ENCODE measurements at places on chromosomes 2 and 18. TPM values are rescaled to one million over a fixed set of nuclear protein-coding genes. Genes with fewer than 3 reads are reported as not detected.

- no peak for DNase-seq
Observed at GRCh38 chr2:68741805-68742306, 7.2 kb downstream of the ARHGAP25 start.

DNA sequence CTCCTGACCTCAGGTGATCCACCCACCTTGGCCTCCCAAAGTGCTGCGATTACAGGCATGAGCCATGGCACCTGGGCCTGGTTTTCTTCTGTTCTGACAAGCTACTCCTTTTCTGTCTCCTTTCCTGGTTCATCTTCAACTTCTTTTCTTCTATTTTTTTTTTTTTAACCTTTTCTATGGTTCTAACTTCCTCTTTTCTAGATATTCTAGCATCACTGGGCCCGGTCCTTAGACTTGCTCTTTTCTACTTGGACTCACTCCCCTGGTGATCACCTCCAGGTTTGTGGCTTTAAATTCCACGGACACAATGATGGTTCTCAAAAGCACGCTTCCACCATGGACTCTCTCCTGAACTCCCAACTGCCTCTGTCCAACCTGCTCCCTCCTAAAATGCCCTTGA lies 2.0 kb downstream of the EIF2AK2 start:
- DNase-seq: no peak

The DCAF17 gene
- 15.2 TPM for total RNA-seq

- no peak for DNase-seq
Observed at GRCh38 chr2:49959961-49960553, 805.7 kb upstream of the FSHR start.

GRCh38 chr18:22865354-22866116 lies 67.6 kb upstream of the RBBP8 start:
- DNase-seq: no peak

GRCh38 chr2:152508446-152508845 lies 173.5 kb downstream of the FMNL2 start:
- peak; percentile 46 for DNase-seq

- no peak for DNase-seq
Observed at GRCh38 chr18:13218368-13218991, at the start of gene LDLRAD4. TSS of gene LDLRAD4 (plus strand) at chr18:13218760.

- no peak for DNase-seq
Observed at GRCh38 chr2:28457237-28457636, 38.6 kb upstream of the PLB1 start.

GRCh38 chr2:74863802-74864248 lies 29.9 kb downstream of the HK2 start:
- DNase-seq: no peak

- no peak for DNase-seq
Observed at GRCh38 chr2:128530025-128530573, 211.4 kb upstream of the HS6ST1 start.

The EFR3B gene
- 5.6 TPM for total RNA-seq

The LAMA1 gene
- total RNA-seq: 12.2 TPM

DNA sequence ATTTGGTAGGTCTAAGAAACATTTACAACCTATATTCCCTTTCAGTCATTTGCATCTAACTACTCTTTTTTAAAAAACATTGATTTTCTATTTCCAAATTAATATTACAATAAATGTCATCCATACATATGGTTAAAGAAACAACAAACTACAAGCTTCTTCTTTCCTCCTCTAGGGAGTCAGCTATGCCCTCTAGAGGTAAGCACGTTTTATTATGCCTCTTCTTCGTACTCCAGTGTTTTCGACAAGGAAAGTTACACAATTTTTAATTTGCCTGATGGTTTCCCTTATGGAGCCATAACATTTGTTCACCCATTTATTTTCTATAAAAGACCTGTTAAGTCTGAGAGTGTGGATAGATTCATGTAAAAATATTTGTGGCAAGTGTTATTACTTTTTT lies 183.4 kb upstream of the CDH7 start:
- no peak for DNase-seq

The CRYBA2 gene
- total RNA-seq: not detected

DNA sequence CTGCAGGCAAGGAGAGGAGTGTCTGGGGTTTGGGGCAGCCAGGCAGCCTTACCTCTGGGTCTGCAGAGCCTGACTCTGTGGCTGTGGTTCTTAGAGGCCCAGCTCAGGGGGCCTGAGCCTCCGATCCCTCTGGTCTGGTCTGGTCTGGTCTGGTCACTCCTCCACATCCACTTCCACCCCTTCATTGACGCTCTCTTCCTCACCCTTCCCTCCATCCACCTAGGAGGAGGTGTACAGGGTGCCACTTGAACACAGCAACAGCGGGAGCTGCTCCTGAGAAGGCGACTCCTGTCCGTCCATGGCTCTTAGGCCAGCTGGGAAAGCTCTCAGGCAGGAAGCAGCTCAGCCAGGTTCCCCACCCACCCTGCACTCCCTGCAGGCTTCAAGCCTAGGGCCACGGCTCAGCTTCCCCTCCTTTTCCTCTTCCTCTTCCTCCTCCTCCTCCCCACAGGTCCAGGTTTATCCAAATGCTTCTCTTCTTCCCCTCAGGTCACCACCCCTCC lies 16.9 kb downstream of the GPR55 start:
- no peak for DNase-seq

DNA sequence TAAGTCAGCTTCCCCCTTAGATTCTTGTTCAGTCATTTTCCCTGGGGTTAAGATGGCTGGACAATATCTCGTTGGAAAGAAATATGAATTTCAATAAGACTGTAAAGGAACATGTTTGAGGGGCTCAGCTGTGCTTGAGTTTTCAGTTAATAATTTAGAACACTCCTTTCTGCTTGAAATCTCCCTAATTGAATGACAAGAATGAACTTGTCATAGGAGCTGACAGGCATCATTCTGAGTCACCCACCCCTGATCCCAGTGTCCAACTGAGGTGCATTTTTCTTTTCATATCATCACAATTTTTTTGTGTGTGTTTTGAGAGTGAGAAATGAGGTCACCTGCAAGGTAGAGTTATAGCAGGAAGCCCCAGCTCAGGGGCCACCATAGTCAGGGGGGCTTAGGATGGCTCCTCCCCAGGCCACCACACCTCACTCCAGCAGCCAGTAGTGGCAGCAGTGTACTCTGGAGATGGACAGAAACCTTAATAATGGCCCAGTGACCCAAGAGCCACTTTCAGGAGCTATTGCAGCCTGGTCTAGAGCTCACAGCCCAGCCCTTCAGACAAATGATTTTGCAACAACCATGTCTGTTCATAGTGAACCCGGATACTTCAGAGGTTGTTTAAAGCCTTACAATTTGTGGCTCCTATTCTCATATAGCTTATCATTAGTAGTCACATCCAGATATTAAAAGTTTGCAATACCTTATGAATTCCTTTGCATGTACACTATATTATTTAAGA lies 174.5 kb downstream of the MAIP1 start:
- no peak for DNase-seq

DNA sequence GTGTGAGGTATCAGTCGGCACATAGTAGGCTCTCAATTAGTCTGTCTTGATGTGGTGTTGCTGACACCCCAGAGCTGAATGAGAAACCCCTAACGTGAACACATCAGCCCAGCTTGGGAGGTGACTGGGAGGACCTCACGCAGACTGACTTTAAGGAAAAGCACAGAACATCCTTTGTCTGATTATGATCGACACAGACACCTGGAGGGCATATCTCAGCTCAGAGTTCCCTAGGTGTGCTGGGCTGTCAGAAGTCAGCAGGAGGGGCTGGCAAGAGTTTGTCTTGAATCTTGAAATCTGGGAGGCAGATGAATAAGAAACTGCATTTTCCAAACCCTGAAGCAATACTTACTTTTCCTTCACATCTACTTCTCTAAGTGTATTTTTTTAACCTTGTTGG lies 16.8 kb upstream of the MYCN start:
- DNase-seq: no peak

DNA sequence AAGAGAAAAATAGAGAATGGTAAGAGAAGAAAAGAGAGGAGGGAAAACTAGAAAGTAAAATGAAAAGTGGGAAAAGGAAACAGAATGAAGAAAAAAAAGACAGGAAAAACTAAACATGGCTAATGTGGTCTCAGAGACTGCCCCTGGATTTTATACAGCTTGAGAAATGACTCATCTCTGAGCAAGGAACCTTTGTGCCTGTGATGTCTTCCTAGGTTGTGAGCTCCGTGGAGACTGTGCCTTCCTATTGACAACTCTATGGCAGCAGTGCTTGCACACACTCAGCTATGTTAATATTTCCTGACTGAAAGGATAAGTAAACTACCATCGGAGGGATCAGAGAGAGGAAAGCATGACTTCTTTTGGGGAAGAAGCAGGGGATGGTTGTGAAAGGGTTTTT lies 203.8 kb downstream of the RDH14 start:
- peak; percentile 70 for DNase-seq
